ENCODE measurements at places on chromosomes 2 and 18.

- DNase-seq = peak; percentile 64
Observed at GRCh38 chr2:18896125-18896764, 306.9 kb upstream of the NT5C1B start.

DNA sequence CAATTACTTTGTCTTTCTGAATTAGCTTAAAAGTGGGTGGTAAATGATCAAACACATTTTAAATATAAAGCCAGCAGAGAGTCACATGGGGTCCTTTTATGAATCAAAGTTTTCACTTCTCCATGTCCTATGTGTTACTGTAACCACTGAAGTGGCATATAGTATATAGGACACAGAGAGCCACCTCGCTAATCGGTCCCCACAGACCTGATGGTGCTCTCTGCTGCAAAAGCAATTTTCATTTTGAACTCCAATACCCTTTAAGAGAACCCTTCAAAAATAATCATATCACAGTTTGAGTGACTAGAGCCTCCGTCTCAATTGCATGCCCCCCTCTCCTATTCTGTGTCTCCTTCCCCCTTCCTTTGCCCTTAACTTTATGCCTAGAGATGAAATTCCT, 272.8 kb downstream of the ERBB4 start:
- no peak for DNase-seq

GRCh38 chr2:36277146-36277808, 78.3 kb upstream of the CRIM1 start:
- no peak for DNase-seq

- DNase-seq = no peak
Observed at GRCh38 chr2:99880148-99880963, 262.0 kb downstream of the AFF3 start.

DNA sequence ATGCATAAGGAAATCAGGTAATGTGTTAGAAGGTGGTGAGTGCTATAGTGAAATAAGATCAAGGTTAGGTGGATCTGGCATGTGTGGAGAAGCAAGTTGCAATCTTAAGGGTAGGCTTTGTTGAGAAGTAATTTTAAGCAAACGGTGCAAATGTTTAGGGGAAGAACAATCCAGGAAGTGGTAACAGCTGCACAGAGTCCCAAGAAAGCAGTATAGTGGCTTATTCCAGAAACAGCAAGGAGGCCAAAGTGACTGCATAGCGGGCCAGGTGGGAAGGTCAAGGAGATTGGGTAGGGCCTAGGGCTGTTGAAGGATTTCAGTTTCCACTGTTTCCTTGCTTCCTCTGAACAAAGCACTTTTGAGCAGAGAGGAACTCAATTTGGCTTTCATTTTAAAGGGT, 30.0 kb upstream of the RAB1A start:
- DNase-seq = peak; percentile 34

GRCh38 chr2:134120406-134120732, 133.5 kb upstream of the MGAT5 start:
- peak; percentile 63 for DNase-seq

DNA sequence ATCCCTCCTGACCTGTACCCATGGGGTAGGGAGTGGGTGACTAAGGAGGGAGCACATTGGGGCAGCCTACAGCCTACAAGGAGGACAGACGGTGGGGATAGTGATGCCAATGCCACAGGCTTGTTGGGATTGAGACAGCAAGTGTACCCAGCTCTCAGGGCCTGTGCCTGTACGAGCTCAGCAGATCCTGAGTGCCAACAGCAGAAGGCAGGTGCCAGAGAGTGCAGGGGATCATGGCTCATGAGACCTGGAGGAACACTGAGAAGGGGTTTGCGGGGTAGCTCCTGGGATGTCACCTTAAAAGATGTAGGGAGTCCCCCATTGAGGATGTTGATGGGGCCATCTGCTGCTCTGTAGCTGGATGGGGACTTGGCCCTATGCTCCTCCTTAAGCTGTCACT, 10.3 kb upstream of the SNED1 start:
- DNase-seq = no peak

DNA sequence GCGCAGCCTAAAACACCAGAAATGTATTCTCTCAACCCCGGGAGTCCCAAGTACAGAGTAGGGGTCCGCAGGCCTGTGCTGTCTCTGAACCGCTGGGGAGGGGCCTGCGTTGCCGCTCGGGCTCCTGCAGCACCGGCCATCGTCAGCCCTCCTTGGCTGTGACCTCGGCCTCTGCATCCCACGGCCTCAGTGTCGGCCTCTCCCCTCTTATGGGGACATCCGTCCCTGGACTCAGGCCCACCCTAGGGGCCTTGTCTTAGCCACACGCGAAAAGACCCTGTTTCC, 50.5 kb downstream of the KCNG2 start:
- DNase-seq = no peak

Measured in stomach (tissue), 19 donors.